Stimulated activated naive CD4-positive, alpha-beta T cell (primary cell): ENCODE measurements at places on chromosomes 1 and 21.

GRCh38 chr1:107976836-107977235 is 11.9 kb upstream of the VAV3 start:
- DNase-seq: no peak

DNA sequence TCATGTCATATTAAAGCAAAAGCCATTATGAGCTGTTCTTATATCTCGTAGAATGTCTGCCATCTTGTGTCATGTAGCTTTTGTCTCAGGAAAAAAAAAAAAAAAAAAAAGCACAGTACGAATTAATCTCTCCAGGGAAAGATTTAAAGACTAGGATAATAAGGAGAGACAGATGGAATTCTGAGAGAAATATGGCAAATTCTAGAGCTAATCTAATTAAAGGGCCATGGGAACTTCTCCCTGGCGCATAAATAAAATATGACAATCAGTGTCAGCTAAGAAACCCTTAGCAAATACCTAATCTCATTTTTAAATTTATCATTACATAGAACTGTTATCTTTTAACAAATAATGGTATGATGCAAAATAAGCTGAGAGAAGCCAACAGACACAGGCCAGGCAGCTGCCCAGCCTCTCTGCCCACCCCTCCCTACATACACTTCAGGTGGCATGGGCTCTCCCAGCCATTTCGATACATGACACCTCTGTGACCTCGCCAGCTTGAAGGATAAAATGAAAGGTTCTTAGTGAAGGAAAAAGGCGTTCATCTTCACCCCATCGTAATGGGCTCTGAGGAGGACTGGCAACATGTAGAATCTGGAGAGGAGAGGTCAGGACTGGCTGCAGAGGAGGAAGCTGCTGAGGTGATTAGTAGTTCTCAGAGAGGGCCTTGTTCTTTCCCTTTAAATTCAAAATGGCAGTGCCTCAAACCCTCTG is 39.8 kb downstream of the DISC1 start:
- no peak for DNase-seq

GRCh38 chr1:115317101-115318012 is 20.7 kb downstream of the NGF start:
- no peak for DNase-seq

GRCh38 chr1:43977376-43978263 is 1.4 kb upstream of the B4GALT2 start:
- no peak for DNase-seq

- DNase-seq: no peak
Observed at GRCh38 chr1:210477328-210477924, 148.7 kb downstream of the HHAT start.
